ENCODE measurements at places on chromosomes 13 and 19. TPM values are rescaled to one million over a fixed set of nuclear protein-coding genes. Genes with fewer than 3 reads are reported as not detected.

The F10 gene
- polyA plus RNA-seq = 4.5 TPM

The SMIM44 gene
- not detected for polyA plus RNA-seq

The TSSK6 gene
- polyA plus RNA-seq = 1.2 TPM

The ATP8B3 gene
- 0.68 TPM for polyA plus RNA-seq

The GRK1 gene
- not detected for polyA plus RNA-seq

The NKG7 gene
- polyA plus RNA-seq = 3.2 TPM

The EGLN2 gene
- 36.3 TPM for polyA plus RNA-seq

The ZNF677 gene
- polyA plus RNA-seq = 3.5 TPM

The LRG1 gene
- 20.1 TPM for polyA plus RNA-seq

The GNG7 gene
- polyA plus RNA-seq = 1.2 TPM

The LRRC8E gene
- 4.7 TPM for polyA plus RNA-seq

The PALM gene
- polyA plus RNA-seq = 7.6 TPM

The NCR1 gene
- not detected for polyA plus RNA-seq

The FFAR2 gene
- polyA plus RNA-seq = 0.59 TPM

The NFKBIB gene
- polyA plus RNA-seq = 34.3 TPM

The CASP14 gene
- polyA plus RNA-seq = 0.11 TPM

The ZNF763 gene
- 1.1 TPM for polyA plus RNA-seq
